EL (cell line): ENCODE measurements at places on chromosomes 1 and 21.
A peak's percentile ranks its signal among the peaks of the same experiment; 100 is the strongest.

- no peak for DNase-seq
These were observed 57.3 kb downstream of the RGS5 start for GRCh38 chr1:163145435-163145834.

DNA sequence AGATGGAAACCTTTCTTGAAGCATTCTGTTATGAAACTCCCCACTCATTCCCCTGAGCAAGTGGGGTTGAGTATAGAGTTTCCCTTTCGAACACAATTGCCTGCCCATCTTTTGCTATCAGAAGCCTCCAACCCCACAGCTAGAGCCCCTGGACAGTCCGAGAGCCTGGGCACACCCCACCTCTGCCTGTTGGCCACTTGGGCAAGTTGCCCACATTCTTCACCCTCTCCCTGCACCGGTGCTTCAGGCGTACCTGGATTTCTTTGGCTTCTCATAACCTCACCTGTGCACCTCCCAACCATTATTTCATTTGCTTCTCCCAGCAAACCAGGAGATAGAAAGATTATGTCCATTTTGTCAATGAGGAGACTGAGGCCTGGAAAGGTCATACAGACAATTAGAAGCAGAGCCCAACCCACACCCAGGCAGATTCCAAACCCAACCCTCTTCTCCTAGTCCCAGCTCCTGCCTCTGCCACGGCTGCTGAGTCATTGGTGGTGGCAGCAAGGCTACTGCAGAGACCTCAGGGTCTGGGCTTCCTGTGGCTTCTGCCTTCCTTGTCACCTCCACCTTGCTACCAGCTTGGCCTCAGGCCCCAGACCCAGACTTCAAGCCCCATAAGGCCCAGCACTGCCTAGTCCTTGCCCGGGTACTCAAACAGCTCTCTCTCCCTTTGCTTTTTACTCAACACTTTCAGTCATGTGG, 118.7 kb upstream of the ZBTB40 start:
- DNase-seq: peak; percentile 29

DNA sequence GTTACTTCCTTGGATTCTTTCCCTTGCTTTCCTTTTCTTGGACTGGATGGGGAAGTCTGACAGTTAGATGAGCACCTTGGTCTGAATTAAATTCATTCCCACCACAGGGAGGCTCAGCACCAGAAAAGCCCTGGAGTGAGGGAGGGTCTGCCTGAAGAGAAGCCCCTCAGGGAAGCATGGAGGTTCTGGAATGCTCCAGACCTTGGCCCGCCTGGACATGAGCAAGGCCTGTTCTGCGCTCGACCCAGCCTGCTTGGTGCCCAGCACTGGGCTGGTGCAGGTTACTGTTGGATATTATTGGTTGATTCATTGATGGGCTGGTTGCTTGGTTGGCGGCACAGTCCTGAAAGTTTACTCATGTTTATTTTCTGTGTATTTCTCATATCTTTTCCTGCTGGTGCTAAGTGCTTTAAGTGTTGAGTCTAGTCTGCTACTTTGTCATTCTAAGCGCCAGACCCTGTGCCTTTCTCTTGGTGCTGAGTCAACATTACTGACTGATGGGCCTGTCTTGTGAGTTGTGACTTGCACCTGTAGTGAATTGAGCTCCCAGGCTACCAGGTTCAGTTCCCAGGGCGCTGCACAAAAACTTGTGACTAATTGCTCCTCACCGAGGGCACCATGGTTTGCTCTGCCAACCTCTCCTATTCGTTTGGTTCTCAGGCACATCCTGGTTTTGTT, 538.5 kb downstream of the KIF26B start:
- DNase-seq: no peak

- no peak for DNase-seq
These were observed 4.8 kb upstream of the MYOG start for GRCh38 chr1:203090421-203091198.

DNA sequence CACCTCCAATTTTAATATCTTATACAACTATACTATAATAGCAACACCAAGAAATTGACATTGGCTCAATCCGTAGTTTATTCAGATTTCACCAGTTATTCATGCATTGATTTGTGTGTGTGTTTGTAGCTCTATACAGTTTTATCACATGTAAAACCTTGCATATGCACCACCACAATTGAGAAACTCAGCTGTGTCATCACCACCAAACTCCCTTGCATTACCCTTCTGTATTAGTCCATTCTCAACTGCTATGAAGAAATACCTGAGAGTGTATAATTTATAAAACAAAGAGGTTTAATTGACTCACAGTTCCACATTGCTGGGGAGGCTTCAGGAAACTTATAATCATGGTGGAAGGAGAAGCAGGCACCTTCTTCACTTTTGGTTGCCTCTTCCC, 162.1 kb downstream of the PATJ start:
- DNase-seq: no peak

- peak; percentile 60 for DNase-seq
These were observed 11.0 kb upstream of the LMNA start for GRCh38 chr1:156103521-156103947.

DNA sequence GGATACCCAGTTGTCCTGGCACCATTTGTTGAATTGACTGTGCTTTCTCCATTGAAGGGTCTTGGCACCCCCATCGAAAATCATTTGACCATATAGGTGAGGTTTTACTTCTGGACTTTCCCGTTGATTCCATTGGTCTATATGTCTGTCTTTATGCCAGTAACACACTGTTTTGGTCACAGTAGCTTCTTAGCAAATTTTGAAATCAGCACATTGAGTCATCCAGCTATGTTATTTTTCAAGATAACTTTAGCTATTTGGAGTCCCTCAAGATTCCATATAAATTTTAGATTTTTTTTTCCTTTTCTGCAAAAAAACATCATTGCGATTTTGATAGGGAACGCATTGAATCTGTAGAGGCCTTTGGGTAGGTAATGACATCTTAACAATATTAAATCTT, 235.6 kb downstream of the SMYD3 start:
- no peak for DNase-seq

DNA sequence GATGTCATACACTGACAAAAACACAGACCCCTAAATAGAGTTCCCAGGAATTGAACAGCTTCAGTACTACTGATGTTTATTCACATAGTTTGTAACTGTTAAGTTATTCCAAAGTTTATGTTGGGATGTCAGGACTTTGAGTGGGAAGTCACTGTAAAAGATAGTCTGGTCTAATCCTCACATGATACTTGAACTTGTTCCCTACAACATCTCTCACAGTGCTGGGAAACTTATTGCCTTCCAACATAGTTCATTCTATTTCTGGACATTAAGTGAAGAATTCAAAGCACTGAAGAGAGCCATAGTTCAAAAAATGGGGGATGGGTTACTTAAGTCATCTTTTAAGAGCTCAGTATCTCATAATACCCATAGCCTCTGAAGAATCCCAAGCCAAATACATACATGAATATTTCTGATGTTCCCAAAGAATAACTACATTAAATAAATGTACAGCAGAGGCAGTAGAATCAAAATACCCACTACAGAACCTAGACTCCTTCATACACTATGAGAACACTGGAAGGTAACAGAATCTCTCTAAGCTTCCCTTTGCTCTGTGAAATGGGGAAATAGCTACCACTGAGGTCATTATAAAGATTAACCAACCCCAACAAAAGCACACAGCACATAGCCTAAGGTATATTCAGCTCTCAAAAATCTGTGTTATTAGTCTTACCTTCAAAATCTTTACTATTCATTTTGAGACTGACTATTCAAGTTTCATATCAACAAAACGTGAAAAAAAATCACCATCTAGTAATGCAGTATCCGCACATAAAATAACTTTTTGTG, 81.4 kb downstream of the ESRRG start:
- DNase-seq: no peak

DNA sequence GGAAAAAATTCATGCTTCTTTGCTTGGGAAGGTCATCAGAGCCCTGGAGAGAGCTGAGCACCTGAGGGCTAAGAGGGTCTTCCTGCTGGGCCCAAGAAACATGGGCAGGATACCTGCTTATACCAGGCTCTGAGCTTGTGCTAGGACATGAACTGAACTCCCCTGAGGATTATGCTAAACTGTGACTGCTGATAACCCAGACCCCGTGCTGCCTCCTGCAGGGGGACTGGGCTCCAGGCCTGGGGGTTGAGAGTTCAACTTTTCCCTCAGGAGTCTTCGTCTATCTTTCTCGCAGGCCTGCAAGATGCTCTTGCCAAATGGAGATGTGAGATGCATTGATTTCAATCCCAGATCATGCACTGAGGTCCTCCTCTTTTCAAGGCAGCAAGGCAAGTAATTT, 368.5 kb downstream of the HHAT start:
- DNase-seq: no peak

- no peak for DNase-seq
These were observed 26.7 kb downstream of the ASTN1 start for GRCh38 chr1:177137814-177138213.

GRCh38 chr1:202998836-202999750, 8.1 kb upstream of the TMEM183A start:
- peak; percentile 52 for DNase-seq

GRCh38 chr1:220991959-220992704, 112.9 kb downstream of the HLX start:
- no peak for DNase-seq

- DNase-seq: peak; percentile 53
These were observed 46.2 kb downstream of the NAV1 start for GRCh38 chr1:201585093-201585483.

- DNase-seq: no peak
These were observed 27.6 kb upstream of the SIPA1L2 start for GRCh38 chr1:232657426-232658005.

DNA sequence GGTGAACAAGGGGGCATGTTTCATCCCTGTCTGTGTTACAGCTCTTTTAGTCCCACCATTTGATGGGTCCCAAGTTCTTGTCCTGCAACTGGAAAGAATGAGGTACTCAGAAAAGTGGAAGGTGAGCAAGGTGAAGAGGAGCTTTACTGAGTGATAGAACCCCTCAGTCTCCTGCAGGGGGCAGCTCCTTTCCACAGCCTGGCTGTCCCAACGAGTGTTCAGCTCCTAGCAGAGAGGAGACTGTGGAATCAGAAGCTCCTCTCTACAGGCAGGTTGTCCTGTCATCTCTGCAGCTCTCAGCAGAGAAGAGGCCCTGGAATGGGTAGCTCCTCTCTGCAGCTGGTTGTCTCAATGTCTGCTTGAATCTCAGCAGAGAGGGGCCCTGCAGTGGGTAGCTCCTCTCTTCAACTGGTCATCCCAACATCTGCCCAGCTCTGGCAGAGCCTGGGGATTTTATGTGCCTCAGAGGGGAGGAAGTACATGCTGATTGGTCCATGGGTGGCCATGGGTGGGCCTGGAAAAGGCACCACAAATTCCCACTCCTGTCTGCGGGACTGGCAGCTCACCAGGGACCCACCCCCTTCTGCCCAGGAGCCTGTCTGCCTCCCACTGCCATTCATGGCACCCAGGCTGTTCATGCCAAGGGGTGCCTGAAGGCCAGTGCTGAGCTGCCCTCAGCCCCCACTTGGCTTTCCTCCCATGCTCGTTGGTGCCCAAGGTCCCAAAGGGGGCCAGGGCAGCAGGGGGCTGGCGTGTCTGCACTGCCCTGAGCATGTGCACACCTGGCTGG, 25.7 kb downstream of the LDLRAD1 start:
- DNase-seq: no peak

DNA sequence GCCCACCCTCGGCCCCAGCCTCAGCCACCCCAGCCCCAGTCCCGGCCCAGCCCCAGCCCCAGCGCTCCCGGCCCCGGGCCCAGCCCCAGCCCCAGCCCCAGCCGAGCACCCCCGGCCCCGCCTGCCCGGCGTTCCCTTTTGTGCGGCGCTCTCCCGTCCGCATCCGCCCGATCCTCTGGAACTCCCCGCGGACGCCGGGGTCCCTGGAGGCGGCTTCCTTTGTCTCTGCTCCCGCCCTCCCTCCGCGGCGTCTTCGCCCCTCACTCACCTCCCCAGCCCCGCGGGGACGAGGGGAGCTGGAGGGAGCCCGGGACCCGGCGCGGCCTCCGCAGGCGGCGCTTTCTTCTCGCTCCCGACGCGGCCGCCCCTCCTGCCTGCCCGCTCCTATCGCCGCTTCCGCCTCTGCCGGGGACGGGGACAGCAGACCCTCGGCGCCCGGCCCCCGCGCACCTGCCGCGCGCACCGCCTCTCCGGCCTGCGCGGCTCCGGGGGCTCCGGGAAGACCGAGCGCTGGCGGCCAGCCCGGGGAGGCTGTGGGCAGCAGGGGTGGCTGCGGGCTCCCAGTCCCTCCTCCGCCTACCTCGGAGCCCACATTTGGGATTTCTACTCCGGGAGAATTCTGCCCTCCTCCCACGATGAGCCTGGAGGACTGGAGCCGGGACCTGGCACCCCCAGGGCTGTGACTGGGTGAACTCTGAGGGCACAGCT, 14.0 kb downstream of the AGRN start:
- no peak for DNase-seq

- DNase-seq: peak; percentile 88
These were observed 6.3 kb upstream of the PTP4A2 start for GRCh38 chr1:31944205-31945089.

- peak; percentile 85 for DNase-seq
These were observed 315.0 kb downstream of the TGFB2 start for GRCh38 chr1:218659911-218660677.

DNA sequence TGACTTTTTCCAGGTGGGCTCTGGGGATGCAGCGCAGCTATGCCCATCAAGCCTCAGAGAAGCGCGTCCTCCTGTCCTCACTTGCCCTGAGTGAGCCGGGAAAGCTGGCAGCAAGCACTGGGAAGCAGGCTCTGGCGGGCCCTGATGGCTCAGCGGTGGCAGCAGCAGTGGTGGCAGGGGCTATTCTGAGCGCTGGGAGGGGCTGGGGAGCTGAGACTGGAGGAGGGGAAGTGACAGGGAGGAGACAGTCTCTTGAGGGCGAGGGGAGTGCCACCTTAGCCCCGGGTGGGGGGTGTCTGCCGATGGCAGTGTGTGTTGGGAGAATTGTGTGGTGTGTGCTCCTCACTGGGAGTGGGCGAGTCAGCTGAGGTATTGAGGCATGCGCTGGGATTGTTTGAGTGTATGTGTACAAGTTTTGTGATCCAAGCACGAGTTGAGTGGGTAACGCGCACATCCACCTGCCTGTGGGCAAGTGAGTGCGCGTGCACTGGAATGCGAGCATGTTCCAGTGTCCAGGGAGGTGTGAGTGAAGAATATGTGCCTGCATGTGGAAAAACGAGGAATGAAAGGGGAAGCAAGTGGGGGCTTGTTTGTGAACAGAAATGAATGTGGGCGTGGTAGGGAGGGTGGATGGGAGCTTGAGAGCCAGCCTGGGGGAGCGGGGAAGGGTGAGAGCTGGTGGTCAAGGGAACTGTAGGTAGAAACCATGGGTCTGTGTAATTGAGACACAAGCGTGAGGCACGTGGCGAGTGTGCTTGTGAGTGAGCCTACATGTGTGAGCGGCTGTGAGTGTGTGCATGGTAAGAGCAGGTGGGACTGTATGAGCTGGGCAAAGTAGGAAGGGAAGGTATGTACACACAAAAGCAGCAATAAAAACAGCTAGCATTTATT, 2.9 kb upstream of the FOXO6 start:
- no peak for DNase-seq

DNA sequence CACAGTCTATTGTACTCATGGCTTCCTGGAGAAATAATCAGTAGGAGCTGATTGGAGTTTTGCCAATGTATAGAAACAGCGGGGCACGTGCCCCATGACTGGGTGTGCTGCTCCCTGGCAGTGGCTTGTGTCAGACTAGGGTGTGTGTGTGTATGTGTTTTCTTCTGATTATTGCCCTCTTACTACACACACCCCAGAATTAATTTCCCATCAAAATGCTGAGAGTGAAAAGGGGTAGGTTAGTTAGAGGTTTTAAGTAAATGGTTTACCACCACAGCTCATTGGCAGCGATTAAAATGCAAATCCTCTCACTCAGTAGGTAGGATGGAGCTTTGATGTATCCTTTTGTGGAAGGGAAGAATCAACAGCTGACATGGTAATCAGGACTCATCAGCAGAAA, 29.9 kb downstream of the HHAT start:
- DNase-seq: no peak

GRCh38 chr1:198577444-198577843, 37.0 kb upstream of the ATP6V1G3 start:
- peak; percentile 89 for DNase-seq
